Stimulated activated CD4-positive, alpha-beta T cell treated with anti-CD3 and anti-CD28 coated beads, Interleukin-15, amount 100 ng/mL, for 1 hour (primary cell): ENCODE measurements at places on chromosomes 11 and 22.

GRCh38 chr22:21641417-21641788 lies 699 bp upstream of the SDF2L1 start:
- DNase-seq = no peak

GRCh38 chr11:19320827-19321226 lies 80.1 kb upstream of the E2F8 start:
- no peak for DNase-seq

DNA sequence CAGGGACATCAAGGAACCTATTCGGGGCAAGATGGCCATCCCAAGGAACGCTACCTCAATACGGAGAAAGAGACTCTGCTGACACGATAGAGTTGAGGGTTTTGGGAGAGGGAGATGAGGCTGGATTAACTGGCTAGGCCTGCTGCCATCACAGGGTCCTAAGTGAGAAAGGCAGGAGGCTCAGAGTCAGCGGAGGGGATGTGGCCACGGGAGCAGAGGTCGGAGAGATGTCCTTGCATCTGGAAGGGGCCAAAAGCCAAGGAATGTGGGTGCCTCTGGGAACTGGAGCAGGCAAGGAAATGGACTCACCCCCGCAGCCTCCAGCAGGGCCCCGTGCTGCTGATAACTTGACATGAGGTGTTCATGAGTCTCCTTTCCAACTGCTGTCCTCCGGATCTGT lies 31.0 kb upstream of the RFPL3 start:
- DNase-seq = no peak

- DNase-seq = no peak
Measured at GRCh38 chr11:117037279-117037974, 60.8 kb downstream of the SIK3 start.

DNA sequence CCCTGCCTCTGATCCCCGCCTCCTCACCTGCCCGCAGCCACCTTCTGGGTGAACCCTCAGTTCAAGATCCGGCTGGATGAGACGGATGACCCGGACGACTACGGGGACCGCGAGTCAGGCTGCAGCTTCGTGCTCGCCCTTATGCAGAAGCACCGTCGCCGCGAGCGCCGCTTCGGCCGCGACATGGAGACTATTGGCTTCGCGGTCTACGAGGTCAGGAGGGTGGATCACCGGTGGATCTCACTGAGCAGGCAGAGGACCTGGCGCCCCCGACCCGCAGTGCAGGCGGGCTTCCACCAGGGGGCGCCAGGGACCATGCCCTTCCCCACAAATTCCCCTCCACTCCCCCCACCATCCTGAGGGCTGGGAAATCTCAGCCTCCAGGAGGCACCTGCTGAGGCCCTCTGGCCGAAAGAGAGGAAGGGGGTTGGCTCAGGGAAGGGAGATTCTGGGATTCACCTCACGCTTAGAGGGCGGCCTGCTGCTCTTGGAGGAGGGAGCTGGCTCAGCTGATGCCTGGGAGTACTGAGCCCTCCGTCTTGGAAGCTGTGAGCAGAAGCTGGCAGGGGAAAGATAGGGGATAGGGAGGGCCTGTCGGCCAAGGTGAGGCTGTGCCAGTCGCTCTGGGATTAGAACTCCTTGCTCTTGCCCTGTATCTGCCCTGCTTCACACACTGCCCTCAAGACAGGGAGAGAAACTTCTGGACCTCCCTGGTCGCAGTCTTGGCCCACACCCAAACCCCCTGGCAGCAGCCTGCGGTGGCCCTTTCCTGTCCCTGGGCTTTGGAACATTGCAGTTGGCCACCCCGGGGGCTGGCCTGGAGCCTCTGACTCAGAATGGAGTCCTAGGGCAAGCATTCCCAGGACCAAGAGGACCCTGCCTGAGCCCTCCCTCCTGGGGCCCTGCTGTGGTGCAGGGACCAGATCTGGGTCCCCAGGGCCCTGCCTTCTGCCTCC lies 23.2 kb downstream of the CAPN1 start:
- peak; percentile 45 for DNase-seq

- DNase-seq = no peak
Measured at GRCh38 chr11:85076535-85077330, 550.4 kb downstream of the DLG2 start.

- no peak for DNase-seq
Measured at GRCh38 chr11:10158461-10158860, 135.6 kb downstream of the SBF2 start.

DNA sequence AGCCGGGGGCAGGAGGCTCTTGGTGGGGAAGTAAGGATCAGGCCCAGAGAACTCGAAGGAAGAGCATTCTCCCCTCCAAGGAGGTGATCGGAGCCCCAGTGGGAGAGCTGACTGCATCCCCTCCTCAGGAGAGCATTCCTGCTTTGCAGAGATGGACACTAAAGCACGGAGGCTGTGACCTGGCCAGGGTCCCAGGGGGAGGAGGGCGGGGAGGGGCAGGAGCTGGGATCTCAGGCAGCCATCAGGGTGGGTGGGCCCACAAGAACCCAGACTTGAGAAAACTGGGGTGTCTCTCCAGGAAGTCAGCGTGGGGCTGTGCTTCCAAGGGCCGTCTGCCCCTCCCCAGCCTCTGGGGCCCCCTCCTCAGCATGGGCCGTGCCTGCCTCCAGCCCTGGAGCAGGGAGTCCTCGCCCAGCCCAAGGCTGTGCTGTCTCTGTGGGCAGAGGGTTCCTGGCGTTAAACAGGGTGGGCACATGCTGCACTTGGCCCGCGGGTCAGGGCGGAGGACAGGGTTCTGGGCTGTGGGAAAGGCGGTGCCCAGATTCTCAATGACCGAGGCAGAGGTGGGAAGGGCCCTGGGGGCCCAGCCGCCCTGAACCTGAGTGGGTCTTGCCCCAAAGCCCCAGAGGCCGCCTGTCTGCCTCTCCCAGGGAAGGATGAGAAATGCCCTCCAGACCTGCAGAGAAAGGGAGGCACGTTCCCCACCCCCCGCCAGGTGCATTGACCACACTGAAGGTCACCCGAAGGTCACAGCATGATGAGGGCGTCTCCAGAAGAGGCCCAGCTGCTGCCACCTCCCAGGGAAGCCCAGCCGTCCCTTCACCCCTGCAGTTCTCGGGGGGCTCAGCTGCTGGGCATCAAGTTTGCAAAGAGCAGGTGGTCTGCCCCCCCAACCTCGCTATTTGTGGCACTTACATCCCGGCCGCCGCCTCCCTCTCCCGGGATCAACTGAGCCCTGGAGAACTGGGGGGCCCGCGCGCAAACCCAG lies 643 bp downstream of the CEND1 start:
- DNase-seq = no peak

GRCh38 chr11:83938148-83938547 lies 652.0 kb upstream of the CCDC90B start:
- no peak for DNase-seq

DNA sequence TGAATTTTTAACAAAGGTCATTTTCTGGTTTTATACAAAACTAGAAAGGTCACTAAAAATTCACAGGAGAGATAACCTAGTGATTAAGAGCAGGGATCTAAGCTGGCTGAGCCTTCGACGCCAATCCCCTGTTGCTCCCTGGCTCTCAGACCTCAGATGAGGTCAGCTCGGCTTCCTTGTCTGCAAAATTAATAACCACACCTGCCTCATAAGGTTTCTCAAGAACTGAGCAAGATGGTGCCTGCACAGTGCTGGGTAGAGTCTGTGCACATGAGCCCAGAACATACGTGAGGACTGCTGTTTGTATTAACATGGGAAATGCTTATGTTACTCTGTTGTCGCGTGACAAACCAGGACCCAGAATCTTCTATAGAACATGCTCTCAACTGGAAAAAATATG lies 24.4 kb upstream of the CD5 start:
- no peak for DNase-seq

GRCh38 chr22:38481871-38482332 lies 14.0 kb downstream of the KDELR3 start:
- no peak for DNase-seq
